HFF-Myc (cell line): ENCODE measurements at places on chromosomes 4 and X.

DNA sequence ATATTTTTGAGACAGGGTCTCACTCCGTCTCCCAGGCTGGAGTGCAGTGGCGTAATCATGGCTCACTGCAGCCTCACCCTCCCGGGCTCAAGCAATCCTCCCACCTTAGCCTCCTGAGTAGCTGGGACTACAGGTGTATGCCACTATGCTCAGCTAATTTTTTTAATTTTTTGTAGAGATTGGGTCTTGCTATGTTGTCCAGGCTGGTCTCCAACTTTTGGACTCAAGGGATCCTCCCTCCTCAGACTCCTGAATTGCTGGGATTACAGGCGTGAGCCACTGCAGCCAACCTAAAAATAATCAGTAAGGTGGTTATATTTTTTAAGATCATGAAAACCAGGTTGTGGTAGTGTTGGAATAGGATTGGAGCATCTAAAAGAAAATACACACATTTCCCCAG, 38.1 kb downstream of the TMEM156 start:
- no peak for DNase-seq

GRCh38 chrX:150483356-150483985, 85.0 kb upstream of the MTM1 start:
- no peak for DNase-seq

- no peak for DNase-seq
Observed at GRCh38 chr4:176790398-176790797, 2.3 kb downstream of the VEGFC start.

DNA sequence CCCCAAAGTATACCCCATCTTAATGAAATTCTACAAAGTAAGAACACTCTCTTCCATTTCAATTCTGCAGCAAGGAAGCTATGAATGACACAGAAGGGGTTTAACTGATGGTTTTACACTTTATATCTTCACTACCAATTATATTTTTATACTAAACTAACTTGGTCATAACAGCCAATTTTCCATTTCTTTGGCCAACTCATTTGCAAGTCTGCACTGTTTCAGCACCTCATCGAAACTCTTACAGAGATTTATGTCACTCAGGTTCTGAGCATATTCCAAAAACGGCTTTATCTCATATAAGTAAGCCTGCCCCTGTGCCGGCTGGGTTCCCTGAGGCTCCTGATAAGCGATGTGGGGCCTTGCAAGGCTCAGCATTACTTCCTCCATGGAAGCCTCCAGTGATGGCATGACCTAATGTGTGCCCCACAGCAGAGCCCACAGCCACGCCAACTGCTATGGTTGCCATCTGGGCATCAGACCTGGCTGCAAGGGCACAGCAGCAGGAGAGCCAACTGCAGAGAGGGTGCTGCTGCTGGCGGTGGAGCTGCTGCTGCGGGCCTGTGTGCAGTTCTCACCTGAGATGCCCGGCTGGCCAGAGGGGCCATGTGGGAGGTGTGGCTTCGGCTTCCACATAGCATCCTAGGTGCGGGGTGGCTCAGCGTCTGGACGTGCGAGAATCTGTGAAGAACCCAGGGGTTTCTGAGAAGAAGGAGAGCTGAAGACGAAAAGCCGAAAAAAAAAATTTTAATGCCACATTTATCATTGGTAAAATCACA, 13.4 kb upstream of the IBSP start:
- DNase-seq, result no peak

DNA sequence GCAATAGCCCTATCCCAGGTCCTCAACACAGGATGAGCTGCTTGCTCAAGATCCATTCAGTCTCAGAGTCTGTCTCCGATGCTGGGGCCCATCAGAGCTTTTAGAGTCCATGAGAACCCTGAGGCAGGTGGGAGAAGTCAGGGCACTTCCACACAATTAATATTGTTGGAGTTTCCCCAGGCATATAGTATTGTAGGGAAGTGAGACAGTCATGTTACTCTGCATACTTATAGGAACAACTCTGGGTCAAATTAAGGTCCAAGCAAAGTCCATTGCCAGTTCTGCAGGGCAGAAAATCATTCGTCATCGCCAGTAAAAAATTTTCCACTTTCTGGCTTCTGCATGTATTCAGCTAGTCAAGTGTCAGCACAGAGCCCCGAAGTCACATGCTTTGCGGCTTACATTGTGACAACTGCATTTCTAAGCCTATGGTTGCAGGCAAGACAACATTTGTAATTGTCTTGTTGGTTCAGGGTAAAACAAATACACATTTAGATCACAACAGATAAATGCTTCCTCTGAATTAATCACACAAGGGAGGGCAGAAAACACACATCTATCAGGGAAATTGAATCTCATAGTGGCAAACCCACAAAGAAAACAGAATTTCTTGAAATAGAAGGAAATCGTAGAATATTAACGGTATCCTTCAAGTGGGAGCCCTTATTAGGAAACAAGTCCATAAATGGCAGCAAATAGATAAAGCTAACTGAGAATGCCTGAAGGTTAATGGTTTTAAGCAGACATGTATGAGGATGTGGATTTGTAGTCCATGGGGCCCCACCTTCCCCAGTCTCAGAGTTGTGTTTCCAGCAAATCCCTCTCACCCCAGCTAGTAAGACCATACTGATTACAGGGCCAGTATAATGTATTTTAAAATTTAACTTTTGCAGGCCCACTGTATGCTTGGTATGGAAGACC, 412.1 kb upstream of the RASGEF1B start:
- no peak for DNase-seq

DNA sequence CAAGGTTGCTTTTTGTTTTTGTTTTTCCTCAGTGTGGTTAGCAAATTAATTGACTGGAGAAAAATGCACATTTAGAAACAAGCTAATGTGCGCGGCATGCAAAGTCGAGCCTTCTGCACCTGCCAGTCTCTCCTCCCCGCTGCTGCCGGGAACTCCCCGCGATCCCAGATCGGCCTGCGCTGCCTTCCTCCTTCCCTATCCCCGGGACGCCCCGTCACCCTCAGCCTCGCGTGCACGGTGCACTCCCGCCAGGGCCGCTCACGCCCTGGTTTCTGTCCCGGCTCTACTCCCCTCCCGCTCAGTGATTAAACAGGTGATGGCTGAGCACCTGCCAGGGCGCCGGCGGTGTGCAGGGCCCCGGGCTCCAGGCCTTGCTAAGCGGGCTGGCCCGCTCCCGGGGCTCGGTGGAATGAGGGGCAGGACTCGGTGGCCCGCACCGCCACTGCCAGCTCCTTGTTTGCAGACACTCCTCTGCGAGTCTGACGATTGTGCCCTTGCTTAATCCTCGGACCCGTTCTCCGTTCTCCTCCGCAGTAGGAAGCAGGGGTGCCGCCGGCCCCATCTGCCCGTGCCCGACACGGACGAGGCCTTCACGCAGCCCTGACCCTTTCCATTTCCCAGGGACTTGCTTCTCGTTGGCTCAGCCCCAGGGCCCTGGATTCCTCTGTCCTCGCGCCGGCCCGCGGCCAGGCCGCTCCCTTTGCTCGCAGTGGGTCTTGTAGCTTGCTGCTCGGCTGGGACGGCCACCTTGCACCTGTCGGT, 143.4 kb downstream of the TRIML1 start:
- DNase-seq, result no peak

DNA sequence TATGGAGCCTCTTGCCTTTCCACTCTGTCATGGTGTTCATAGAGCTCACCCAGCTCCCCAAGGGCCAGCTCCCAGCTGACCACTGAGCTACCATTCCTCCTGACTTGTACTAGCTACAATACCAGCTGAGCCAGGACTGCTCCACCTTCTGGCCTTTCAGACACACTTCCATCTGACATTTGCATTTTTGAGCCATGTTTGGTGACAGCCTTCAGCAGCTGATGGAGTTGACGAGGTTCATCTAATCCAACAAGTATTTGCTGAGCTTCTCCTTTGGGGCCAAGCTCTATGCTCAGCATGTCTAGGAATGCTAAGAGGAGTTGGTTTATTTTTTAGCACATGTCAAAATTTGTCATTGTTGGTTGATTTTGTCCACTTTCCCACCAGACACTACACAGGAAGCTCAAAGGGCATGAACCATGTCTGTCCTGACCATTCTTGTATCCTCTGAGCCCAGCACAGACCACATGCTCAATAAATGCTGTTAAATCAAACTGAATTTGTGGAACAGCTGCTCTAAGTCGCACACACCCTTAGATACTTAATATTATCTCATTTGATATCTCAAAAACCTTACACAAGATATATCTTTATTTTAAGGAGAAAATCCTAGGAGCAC, 142.6 kb upstream of the PPARGC1A start:
- DNase-seq, result no peak

DNA sequence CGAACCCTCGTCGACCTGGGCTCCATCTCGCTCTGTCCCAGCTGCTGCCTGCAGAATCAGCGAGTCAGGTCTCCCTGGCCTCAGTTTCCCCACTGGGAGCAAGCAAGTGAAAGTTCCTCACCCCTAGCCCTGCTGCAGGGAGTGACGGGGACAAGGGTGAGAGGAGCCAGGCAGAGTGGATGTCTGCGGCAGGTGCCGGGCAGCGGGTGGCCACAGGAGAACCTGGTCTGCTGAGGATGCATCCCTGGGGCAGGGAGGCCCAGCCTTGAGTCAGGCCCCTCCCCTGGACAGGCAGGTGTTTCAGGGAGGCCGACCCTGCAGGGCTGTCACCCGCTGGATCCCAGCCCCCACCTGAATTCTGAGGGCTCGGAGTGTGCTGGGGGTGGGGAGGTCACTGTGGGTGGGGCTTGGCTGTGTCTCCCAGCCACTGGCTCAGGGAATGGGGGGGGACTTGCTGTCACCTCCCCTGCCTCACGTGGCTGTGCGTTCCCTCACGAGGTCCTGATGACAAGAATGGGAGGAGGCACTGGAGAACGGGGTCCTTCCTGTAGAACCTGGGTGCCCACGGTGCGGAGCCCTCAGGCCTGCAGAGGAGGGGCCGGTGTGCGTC, 33.2 kb downstream of the LRPAP1 start:
- DNase-seq, result no peak

- no peak for DNase-seq
Observed at GRCh38 chr4:89724716-89725115, 112.2 kb downstream of the SNCA start.

DNA sequence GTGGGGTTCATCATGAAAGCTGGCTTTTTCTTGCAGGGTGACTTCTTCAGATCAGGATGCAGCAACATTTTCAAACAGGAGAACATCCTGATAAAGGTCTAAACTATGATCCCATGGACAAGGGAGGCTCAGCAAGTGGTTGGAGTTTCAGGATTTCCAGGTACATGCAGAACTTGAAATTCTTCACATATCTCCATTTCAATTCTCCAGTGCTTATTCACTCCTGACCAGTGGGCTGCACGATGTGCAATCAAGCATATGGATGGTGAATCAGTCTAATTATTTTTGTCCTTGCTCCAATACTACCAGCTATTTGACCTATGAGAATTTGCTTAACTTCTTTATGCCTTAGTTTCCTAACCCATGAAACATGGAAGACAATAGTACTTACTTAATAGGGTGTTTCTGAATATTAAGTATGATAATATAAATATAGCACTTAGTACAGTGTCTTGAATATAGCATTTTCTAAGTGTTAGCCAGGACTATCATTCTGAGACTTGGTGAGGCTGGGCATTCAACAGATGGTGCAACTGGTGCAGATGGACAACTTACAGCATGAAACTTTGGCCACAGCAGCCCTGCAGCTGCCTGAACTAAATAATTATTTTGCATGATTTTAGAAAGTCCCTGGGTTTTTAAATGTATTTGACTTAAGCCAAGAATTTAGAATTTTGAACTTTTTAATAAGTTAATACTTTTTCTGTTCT, 92.4 kb downstream of the HPGD start:
- no peak for DNase-seq

GRCh38 chr4:26344901-26345564, 24.2 kb downstream of the RBPJ start:
- no peak for DNase-seq

DNA sequence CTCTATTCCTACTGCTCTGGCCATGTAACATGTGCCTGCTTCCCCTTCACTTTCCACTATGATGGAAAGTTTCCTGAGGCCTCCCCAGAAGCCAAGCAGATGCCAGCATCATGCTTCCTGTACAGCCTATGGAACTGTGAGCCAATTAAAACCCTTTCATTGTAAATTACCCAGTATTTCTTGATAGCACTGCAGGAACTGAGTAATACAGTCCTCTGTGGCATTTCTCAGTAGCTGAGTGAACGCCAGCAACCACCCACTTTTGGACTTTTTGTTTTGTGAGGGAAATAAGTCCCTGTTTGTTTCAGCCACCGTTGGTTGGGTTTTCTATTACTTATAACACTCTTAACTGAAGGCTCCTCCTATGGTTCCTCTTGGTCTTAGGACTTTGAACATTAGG, 104.1 kb downstream of the C4orf51 start:
- no peak for DNase-seq

DNA sequence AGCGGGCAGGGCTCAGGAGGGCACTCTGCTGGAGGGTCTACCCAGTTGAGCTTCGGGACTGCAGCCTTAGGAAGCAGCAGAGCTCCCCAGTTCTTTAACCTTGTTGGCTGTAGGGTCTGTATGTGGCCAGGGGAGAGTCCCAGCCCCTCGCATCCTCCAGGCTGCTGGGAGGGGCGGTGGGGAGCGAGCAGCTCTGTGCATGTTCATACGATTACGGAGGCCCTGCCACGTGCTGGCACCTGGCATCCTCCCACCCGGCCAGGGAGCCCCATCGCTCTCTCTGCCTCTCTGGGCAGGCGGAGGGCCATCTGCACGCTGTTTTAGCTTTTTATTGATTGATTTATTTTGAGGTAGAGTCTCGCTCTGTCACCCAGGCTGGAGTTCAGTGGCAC, 21.2 kb downstream of the NSG1 start:
- no peak for DNase-seq

GRCh38 chr4:3305610-3306371, 13.0 kb downstream of the RGS12 start:
- no peak for DNase-seq

DNA sequence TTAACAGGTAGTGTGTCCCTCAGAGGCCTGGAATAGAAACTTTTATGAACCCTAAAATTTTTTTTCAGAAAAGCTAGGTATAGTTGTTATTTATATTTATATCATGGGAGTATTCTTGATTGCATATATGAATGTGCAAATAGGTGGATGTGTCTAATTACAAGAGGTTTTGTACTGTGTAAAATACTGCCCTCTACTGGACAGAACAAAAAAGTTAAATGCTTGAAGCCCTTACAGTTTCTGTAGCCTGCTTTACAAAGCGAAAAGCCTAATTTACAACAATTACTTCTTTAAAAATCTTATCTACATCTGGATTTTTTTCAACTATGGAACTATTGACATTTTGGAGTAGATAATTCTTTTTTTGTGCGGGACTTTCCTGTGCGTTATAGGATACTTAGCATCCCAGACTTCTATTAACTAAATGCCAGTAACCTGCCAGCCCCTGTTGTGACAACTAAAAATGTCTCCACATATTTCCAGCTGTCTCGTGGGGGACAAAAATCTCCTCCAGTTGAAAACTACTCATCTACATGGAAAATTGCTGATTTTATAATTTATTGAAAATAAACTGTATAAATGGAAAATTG, 35.1 kb downstream of the ENPEP start:
- DNase-seq, result no peak

GRCh38 chr4:106507440-106507839, 138.9 kb upstream of the GIMD1 start:
- DNase-seq, result no peak

DNA sequence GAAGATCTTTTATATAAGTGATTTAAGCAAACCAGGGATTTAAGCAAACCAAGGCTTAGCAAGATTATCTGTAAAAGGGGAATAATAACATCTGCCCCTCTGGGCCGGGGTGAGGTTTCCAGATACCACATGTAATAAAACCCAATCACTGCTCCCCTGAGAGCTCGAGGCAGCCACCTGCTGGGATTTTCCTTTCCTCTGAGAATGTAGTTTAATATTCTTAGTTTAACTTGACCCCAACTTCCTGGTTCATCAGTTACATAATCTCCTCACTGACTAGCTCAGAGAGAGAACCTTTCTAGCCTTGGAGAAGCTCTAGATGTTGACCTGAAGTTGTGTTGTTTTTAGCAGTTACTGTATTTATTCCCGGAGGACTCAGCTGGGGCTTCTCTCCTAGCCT, 322.4 kb downstream of the ARHGAP10 start:
- DNase-seq, result peak; percentile 10
